ENCODE measurements at places on chromosomes 2 and 18.

DNA sequence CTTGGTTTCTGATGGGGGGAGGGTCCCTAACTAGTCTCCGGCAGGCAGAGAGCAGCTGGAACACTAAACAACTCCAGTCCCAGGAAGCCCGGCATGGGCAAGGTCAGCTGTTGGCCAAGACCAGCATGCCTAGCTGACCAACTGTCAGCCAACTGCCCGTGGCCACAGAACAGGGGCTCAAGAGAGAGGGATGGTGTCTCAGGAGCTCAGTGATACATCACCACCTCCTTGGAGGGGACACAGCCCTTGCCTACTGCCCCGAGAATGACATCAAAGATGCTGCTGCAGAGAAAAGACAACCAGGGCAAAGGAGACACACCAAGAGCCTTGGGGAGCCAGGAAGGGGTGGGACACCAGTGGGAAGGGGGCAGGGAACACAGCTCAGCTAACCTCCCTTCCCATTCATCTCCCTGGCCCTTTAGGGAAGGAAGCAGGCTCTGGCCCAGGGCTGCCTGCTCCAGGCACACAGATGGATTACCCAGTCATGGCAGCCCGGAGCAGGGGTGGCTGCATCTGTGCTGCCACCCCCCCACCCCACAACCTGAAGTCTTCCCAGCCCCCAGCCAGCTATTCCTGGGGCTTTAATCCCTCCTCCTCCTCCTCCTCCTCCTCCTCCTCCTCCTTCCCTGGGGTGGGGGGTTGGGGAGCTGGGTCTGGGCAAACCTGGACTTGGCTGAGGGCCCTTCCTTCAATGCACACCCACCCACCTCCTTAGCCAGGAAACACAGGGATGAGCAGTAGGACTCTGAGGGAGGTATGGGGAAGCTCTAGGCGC, 1.9 kb downstream of the BIN1 start:
- no peak for DNase-seq

- DNase-seq = no peak
These were observed 55.8 kb downstream of the ID2 start for GRCh38 chr2:8737571-8738175.

- DNase-seq = no peak
These were observed 112.8 kb downstream of the UPP2 start for GRCh38 chr2:158214431-158214830.

DNA sequence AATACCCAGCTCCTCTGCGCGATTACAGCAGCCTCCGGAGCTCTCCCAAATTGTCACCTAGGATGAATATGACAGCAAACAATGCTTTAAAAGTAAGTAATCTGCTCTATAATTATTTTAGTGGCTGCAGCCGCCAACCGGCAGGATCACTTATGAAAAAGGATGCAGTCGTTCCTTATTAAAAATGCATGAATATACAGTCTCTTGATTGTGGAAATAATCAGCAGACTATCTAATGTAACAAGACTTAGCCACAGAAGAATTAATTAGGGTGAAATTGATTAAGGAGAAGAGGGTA, 71.8 kb upstream of the STPG4 start:
- no peak for DNase-seq

DNA sequence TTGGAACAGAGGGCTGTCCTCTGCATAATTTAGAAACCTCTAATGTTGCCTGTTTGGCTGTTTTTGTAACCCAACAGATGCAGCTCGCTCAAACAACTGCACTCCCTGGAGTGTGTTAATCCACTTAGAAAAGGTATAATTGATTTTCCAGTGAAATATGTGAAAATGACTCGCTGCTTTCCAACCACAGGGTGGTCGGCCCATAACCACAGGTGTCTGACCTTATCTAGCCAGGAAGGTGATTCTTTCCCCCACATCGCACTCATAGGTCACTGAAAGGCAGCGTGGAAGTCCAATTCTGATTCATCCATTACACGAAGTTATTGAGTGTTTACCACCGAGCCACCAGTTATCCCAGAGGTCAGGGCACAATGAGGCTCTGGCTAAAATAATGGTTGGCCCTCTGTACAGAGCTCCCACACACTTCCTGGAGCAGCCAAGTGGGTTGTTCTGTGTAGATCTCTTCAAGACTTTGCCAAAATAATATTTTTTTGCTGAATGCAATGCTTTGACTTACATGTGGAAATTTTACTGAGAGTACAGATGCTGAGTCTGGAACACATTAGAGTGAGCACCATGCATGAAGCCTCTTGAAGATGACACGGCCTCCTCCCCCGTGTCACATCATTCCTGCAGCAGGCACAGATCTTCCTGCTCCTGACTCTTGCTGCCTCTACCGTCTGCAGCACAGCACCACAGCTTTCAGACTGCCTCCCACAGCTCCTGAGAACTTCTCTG, 396.2 kb downstream of the ZNF516 start:
- DNase-seq = no peak

DNA sequence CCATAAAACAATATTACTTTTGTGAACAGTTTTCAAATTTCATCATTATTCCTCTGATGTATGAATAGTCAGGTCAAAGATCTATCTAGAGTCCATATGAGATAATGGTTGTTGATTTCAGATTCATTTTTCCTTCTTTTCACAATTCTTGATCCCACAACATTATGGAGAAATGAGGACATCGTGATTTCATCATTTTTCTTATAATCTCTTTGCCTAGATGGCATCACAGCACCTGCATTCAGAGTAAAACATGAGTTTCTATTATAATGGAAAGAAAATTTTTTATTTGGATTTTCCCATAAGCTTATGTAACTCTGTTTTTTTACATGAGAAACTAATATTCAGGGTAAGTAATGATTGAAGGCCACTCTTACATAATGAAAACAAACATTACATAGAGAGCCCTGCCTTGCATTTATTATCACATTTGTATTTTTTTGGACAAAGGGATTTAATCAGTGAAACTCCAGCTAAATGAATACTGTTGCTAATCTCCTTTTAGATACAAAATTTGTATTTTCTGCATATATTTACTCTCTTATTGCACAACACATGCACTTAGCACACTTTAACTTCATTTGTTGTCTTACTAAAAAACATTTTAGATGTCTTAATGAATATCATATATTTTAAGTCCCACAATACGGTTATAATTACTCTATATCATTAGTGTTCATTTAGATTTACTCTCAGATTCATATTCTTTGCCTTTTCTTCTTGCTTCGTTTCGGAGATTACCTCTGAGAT, 188.4 kb upstream of the KYNU start:
- no peak for DNase-seq

DNA sequence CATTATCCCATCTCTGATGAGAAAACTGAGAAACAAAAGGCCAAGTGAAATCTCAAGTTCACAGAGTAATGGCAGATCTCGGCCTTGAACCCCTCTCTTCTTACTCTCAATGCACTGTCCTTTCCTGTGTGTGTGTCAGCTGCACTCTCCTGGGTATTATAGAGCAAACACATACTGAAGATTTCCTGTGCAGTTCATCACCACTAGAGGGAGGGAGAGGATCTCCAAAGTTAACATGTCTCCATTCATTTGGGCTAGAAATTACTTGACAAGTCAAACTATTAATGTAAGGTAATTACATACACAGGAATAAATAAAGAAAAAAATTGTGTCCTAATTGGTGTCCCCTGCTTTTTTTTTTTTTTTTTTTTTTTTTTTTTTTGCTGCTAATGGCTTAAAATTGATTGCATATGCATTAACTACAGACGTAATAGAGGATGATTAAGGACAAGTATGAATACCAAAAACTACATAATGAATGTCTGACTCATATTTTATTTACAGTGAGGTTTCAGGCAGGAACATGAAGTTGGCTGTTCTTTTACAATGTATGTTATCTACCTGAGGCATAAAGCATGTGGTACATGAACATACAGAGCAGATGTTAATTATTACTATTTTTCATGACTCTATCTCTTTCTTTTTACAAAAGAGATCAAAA, 269.2 kb downstream of the NYAP2 start:
- DNase-seq = peak; percentile 22

- DNase-seq = peak; percentile 68
These were observed 33.1 kb downstream of the CHN1 start for GRCh38 chr2:174971868-174972781.

DNA sequence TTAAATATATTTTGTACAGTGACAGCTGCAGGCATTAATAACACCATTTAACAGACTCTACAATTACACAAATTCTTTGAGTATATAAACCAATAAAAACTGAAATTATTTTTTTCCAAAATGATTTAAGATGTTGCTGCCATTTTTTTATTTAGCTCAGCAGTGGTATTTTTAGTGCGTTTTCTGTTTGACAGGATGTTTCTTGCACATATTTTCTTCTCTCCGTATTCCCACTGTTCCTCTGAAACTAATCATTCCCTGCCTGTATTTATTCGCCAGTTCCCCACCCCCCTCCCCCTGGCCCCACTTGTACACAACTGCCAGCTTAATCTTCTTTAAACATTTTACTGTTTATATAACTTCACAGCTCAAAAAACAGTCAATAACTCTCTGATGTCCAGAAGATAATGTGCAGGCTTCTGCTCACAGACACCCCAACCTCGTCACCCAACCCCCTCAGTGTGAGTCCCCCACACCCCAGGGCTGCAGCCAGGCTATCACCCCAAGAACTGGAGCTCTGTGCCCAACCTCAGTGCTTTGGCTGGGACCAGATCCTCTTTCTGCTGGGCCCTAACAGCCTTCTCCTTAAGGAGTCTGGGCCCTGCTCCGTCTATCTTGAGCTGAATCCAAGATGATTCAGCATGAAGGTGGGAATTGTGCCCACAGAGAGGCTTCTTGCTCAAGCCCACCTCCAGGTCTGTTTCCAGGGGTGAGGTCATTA, 41.6 kb upstream of the MAP4K4 start:
- no peak for DNase-seq

- no peak for DNase-seq
These were observed 119.6 kb downstream of the SH3RF3 start for GRCh38 chr2:109248590-109248989.

DNA sequence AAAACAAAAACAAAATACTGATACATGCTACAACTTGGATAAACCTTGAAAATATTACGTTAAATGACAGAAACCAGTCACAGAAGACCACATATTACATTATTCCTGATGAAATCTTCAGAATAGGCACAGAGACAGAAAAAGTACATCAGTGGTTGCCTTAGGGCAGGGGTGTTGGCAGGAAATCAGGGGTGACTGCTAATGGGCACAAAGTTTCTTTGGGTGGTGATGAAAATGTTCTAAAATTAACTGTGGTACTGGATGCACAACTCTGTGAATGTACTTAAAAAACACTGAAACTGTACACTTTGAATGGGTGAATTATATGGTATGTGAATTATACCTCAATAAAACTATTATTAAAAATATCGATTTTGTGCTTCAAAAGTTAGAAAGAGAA, 16.6 kb downstream of the NCKAP1 start:
- DNase-seq = no peak

DNA sequence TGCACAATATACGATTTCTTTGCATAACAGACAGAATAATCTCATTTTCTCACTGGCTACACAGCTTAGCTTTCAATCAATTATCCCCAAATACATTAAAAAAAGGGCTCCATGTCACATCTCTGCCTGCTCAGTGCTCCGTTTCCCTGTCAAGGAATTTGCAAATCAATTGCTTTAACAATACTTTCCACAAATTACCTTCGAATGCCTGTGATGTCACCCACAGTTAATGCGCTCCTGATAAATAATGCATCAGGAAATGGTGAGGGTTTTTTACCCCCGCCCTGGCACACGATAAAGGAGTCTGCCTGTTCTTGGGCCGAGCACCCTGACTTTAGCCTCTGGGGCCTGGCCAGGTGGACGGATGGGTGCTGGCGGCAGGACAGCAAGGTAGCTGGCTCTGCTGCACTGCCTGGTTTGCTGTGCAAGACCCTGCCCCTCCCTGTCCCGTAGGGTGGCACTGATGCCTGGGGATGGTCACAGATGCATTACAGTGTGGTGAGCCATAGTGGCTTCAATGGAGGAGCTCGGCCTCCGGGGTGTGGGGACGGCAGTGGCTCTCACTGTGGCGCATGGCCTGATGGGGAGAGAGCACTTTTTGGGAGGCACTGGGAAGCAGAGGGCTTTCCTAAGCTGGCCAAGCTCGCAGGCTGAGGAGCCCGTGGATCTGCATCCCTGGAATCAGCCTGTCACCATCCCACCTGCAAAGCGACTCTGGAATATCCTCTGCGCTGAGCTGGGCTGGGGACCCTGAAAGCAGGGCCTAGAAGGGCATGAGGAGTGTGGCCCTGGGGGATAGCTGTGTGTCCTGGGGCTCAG, 88.3 kb upstream of the HS6ST1 start:
- no peak for DNase-seq

GRCh38 chr2:135378591-135378990, 152.4 kb downstream of the ZRANB3 start:
- DNase-seq = no peak

DNA sequence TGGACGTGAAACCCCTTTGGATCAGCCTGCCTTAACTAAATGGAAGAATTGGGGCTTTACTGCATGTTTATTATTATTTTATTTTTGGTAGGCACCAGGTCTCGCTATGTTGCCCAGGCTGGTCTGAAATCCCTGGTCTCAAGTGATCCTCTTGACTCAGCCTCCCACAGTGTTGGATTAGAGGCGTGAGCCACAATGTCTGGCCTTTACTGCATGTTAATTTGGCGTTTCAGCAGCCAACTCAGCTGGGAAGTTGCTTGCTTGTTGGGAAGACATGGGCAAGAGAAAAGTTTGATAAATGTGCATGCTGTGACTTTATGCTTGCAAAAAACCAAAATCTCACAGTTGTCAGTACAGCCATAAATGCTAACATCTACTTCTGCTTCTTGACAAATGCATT, 105.1 kb downstream of the FMNL2 start:
- DNase-seq = no peak

DNA sequence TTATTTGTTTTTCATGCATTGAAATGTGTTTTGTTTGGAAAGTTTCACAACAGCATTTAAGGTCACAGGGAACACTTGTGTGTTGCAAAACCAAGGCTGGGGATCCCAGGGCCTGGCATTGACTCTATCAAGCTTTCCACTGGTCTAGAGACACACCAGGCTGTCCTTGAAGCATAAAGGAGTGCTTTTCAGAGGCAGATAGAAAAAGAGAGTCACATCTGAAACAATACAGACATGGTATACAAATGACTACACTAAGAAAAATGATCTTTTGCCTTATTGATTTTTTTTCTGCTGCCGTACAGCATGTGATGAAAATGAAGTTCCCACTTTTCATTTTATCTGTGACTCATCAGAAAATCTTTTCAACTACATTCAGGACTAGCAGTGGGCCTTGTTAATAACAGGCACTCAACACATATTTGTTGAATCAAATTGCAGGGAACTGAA, 61.9 kb upstream of the ZCCHC2 start:
- no peak for DNase-seq

- no peak for DNase-seq
These were observed 113.4 kb upstream of the AQP4 start for GRCh38 chr18:26978812-26979341.

DNA sequence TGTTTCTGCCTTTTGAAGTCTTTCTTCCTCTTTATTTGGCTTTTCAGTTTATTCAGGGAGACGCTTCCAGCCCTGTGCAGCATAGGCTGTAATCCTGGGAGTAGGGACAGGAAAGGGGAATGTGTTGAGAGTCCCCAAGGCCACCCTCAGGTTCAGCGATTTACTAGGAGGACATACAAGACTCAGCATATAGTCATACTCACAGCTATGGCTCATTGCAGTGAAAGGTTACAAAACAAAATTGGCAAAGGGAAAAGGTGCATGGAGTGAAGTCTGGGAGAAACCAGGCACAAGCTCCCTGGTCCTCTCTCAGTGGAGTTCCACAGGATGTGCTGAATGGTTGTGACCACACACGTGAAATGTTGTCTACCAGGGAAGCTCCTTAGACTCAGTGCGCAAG, 49.6 kb upstream of the ZNF638 start:
- DNase-seq = no peak

All from colonic mucosa (tissue), 4 donors.